ENCODE measurements at places on chromosomes 13 and 19.

- no peaks in the 10 kb centered on the region for H3K36me3 ChIP-seq
- no peaks in the 10 kb centered on the region for H3K27me3 ChIP-seq
- no peak overlapping the region for H3K4me3 ChIP-seq
- H3K27ac ChIP-seq: no peak overlapping the region
- no peak for DNase-seq
- H3K4me1 ChIP-seq: no peaks in the 10 kb centered on the region
Observed at GRCh38 chr13:100887729-100888151, 213.1 kb upstream of the TMTC4 start.

DNA sequence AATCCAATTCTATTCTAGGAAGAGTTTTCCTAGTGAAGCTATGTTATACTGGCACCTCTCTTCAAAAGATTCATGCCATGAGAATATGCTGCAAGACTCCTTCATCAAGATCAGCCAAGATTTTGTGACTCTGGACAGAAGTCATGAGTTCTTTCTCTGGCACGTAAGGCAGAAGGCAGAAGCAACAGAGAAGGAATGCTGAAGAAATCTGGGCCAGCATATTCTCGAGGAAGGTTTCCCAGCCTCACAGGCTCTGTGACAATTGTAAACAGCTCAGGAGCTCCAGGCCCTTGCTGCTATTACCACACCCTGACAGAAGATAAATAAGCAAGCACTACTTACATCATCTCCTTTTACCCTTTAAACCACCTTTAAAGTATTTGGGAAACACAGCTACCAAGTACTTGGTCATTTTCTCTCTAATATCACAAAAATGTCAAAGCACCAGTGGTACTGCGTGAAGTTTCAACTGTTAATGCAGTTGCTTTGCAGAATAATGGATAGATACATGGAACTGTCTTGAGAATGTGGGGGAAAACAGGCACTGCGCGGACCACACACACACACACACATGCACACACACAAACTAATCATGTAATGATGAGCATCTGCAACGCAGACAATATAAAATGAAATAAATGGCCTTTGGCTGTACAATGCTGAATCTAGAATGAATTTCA is 55.4 kb downstream of the INTS6 start:
- no peaks in the 10 kb centered on the region for H3K4me1 ChIP-seq
- no peak overlapping the region for H3K4me3 ChIP-seq
- no peak overlapping the region for H3K27ac ChIP-seq
- no peak for DNase-seq
- H3K36me3 ChIP-seq: peaks cover 10% of the 10 kb centered on the region
- H3K27me3 ChIP-seq: no peaks in the 10 kb centered on the region

GRCh38 chr13:23427342-23427843 is 6.1 kb downstream of the SACS start:
- H3K4me3 ChIP-seq: no peak overlapping the region
- H3K27me3 ChIP-seq: no peaks in the 10 kb centered on the region

DNA sequence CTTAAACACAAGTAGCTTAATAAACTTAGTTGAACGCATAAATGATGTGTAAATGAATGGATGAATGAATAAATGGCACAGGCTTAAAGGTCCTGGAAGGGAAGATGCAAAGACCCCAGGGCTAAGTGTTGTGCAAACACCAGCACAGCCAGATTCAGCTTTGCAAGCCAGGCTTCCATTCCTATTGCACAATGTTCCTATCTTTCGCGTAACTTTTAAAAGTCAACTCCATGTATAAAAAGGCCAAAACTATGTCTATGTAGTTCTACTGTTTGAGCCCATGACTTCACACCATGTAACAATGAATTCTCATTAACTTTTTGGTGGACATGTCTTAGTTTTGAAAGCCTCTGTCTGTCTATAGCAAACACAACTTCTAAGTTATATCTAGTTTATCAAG is 226.0 kb downstream of the NALCN start:
- no peak overlapping the region for H3K27ac ChIP-seq
- H3K4me1 ChIP-seq: no peaks in the 10 kb centered on the region
- no peak overlapping the region for H3K4me3 ChIP-seq

DNA sequence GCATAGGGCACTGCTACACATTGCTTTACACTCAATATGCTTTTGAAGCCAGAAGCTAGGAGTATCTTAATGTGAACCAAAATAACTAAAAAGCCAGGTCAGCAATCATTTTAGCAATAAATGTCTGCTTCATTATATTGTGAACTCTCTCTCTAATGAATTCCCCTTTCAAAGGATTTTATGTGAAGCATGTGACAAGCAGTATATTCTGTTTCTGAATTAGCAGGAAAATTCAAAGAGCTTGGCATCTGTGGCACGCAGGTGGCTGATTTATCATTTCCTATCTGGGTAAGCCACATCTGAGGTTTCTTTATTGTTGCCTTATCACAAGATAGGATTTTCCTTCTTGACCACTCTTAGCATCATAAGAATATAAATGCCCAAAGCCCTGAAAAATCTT is 56.8 kb upstream of the KLF12 start:
- no peak for DNase-seq
- no peak overlapping the region for H3K27ac ChIP-seq
- no peak overlapping the region for H3K4me3 ChIP-seq
- no peaks in the 10 kb centered on the region for H3K36me3 ChIP-seq
- H3K27me3 ChIP-seq: peaks cover 8% of the 10 kb centered on the region
- no peaks in the 10 kb centered on the region for H3K4me1 ChIP-seq

DNA sequence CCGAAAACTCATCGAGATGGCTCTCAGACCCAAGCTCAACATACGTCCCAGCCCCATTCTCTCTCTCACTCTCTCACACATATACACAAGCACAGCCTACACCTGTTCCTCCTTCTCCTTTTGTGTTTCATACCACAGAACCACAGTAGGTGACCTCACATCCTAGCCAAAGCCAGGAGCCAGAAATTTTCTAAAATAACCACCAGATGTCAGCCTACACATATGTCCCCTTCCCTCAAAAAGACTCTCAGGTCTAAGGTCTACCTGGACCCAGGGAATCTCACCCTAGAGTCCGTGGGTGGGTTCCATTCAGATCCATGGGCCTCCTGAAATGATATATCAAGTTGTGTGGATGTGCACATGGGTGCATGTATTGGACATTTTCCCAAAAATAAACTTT is 104.2 kb upstream of the IPO5 start:
- H3K4me3 ChIP-seq: no peak overlapping the region
- peak; percentile 1 for DNase-seq
- no peaks in the 10 kb centered on the region for H3K4me1 ChIP-seq
- H3K27ac ChIP-seq: no peak overlapping the region
- no peaks in the 10 kb centered on the region for H3K36me3 ChIP-seq

DNA sequence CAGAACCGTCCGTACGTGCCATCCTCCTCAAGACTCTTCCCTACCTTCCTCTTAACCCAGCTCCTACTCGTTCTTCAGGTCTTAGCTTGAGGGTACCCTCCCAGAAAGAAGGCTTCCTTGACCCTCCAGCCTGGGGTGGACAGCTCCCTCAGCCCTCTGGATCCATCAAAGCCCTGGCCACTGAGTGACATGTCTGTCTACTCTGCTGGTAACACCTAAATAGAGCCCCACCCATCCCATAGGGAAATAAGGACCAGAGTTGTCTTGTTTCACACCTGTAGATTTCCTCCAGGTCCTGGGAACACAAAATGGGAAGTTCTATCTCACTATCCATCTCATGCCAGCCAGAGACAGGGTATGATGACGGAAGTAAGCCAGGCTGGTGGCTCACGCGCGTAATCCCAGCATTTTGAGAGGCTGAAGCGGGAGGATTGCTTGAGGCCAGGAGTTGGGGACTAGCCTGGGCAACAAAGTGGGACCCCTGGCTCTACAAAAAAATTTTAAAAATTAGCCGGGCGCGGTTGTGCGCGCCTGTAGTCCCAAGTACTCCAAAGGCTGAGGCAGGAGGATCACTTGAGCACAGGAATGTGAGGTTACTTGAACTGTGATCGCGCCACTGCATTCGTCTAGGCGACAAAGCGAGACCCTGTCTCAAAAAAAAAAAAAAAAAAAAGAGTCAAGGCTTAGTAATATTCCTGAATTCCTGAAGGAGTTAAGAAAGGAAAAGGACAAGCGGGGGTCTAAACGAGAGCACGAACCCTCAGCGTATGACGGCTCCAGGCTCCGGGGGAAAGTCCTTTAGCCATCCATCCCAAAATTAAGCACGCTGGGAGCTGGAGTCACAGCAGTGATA is 566 bp upstream of the CCDC97 start:
- DNase-seq: peak; percentile 58
- H3K27ac ChIP-seq: peak overlapping the region; percentile 97
- H3K36me3 ChIP-seq: peaks cover 45% of the 10 kb centered on the region

- H3K4me1 ChIP-seq: no peaks in the 10 kb centered on the region
- no peaks in the 10 kb centered on the region for H3K36me3 ChIP-seq
- H3K27ac ChIP-seq: no peak overlapping the region
- H3K27me3 ChIP-seq: no peaks in the 10 kb centered on the region
- no peak overlapping the region for H3K4me3 ChIP-seq
Observed at GRCh38 chr13:31377946-31378345, 178.2 kb downstream of the B3GLCT start.

GRCh38 chr13:25733001-25733491 is 318.8 kb downstream of the SHISA2 start:
- H3K36me3 ChIP-seq: no peaks in the 10 kb centered on the region
- no peak overlapping the region for H3K27ac ChIP-seq
- peaks cover 8% of the 10 kb centered on the region for H3K4me1 ChIP-seq

GRCh38 chr13:98349731-98350305 is 172.7 kb upstream of the RNF113B start:
- no peak overlapping the region for H3K4me3 ChIP-seq
- no peak for DNase-seq
- H3K27ac ChIP-seq: no peak overlapping the region
- no peaks in the 10 kb centered on the region for H3K27me3 ChIP-seq

- H3K27ac ChIP-seq: peak overlapping the region; percentile 84
- DNase-seq: no peak
- no peaks in the 10 kb centered on the region for H3K36me3 ChIP-seq
- H3K4me1 ChIP-seq: peaks cover 41% of the 10 kb centered on the region
- no peaks in the 10 kb centered on the region for H3K27me3 ChIP-seq
- H3K4me3 ChIP-seq: peak overlapping the region; percentile 78
Observed at GRCh38 chr19:45423033-45423588, 606 bp downstream of the ERCC1 start.

GRCh38 chr13:83950293-83950692 is 68.0 kb upstream of the SLITRK1 start:
- H3K27me3 ChIP-seq: peaks cover 2% of the 10 kb centered on the region
- no peak for DNase-seq
- H3K4me3 ChIP-seq: no peak overlapping the region
- H3K36me3 ChIP-seq: no peaks in the 10 kb centered on the region
- no peak overlapping the region for H3K27ac ChIP-seq

DNA sequence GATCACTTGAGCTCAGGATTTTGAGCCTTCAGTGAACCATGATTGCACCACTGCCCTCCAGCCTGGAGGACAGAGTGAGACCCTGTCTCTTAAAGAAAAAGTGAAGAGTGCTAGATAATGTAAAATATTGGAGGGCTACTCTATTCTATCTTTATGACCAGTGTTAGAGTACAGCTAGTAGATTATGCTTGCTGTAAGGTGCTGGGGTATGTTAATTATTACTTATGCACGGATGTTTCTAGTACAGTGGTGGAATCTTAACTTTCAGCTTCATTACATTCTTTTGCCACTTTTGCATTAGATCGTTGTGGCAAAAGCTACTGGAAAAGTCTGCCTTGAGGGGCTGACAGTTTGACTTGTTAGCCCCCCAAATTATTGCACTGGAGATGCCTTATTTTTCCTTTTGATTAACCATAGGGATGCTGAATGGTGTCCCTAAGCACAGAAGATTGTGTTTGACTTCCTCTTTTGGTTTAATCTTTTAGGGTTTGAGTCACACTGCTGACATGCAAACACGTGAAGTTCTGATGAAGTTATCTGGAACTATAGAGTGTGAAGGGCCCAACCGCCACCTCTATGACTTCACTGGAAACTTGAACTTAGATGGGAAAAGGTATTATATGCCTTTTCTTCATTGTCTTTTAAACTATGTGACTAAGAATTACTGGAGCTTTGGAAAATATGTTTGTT is 169.8 kb downstream of the ATP8A2 start:
- DNase-seq: no peak
- H3K27me3 ChIP-seq: no peaks in the 10 kb centered on the region
- no peak overlapping the region for H3K27ac ChIP-seq
- no peaks in the 10 kb centered on the region for H3K4me1 ChIP-seq

All from natural killer cell (primary cell).